ENCODE measurements at places on chromosomes 7 and 10. TPM values are rescaled to one million over a fixed set of nuclear protein-coding genes. Genes with fewer than 3 reads are reported as not detected.

PON1 gene
- total RNA-seq: not detected

SCIN gene
- total RNA-seq: 3.4 TPM

ABCA13 gene
- total RNA-seq: 1.8 TPM

ARHGEF35 gene
- total RNA-seq: 6.2 TPM

PHYH gene
- 29.1 TPM for total RNA-seq

RTKN2 gene
- total RNA-seq: 13.4 TPM

SPDYE6 gene
- total RNA-seq: not detected

RELN gene
- total RNA-seq: 144 TPM

HOXA11 gene
- total RNA-seq: not detected

PIK3CG gene
- total RNA-seq: 3.4 TPM

HOXA9 gene
- not detected for total RNA-seq

CUBN gene
- total RNA-seq: 14.3 TPM

SPDYE16 gene
- 1.2 TPM for total RNA-seq

AGAP3 gene
- total RNA-seq: 68.7 TPM

MINDY4 gene
- 10.2 TPM for total RNA-seq

KAZALD1 gene
- 24.5 TPM for total RNA-seq

SYT15B gene
- 4.0 TPM for total RNA-seq

TMEM229A gene
- total RNA-seq: 1.9 TPM

SUN1 gene
- 474 TPM for total RNA-seq

TRIM50 gene
- total RNA-seq: not detected

MKLN1 gene
- 103 TPM for total RNA-seq

AKR1C8 gene
- total RNA-seq: 0.27 TPM

CFAP43 gene
- total RNA-seq: 6.3 TPM

HOXA1 gene
- 0.44 TPM for total RNA-seq

MOSPD3 gene
- total RNA-seq: 10.0 TPM

CH25H gene
- total RNA-seq: 0.99 TPM

LIPM gene
- total RNA-seq: not detected

DLX5 gene
- not detected for total RNA-seq

KCNIP2 gene
- 12.5 TPM for total RNA-seq

TM9SF3 gene
- 121 TPM for total RNA-seq

NKX6-2 gene
- total RNA-seq: not detected

DDX21 gene
- 40.9 TPM for total RNA-seq

All from camera-type eye (tissue), 1 donor.